Right ventricle myocardium superior (tissue), 1 donor: ENCODE measurements at places on chromosomes 4 and X. TPM values are rescaled to one million over a fixed set of nuclear protein-coding genes. Genes with fewer than 3 reads are reported as not detected.

PAK3 gene
- 0.35 TPM for total RNA-seq

GAGE12J gene
- not detected for total RNA-seq

- DNase-seq = no peak
Observed at GRCh38 chrX:129648514-129649267, 6.1 kb downstream of the APLN start.

DNA sequence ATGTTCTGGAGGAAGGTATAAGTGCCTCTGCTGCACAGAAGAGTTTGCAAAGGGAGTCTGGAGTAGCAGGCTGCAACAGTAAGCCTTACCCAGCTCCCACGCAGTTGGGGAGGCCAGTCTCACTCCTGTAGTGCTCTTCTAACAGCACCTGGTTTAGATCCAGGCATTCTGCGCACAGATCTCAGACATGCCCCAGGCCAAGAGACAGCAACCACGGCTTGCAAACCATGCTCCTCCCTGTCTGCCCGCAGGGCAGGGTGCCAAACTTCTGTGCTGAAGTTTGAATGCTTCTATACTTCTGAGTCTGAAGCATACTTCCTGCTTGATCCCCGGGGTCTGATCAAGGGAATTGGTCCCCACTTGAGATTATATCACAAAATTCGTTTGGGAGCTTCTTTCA is 106.3 kb downstream of the LINC00632 start:
- no peak for DNase-seq

- no peak for DNase-seq
Observed at GRCh38 chr4:48191758-48192157, 57.7 kb upstream of the TXK start.

- DNase-seq = no peak
Observed at GRCh38 chrX:129755779-129756650, 17.2 kb downstream of the XPNPEP2 start.

DNA sequence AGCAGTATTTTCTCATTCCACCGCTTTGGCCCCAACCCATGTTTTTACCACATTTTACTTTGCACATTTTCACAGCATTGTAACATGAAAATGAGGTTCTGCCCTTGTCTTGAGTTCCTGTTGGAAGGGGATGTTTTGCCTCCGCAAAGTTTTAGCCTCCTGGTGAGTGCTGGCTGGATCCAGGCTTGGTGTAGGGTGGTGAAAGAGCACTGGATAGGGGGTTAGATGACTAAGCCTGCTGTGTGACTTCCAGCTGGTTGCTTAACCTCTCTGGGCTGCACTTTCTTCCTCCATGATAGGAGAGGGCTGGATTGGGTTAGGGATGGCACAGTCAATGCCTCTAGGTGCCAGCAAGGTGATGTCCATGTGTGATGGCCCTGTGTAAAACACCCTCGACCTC is 28.9 kb downstream of the CYTL1 start:
- DNase-seq = peak; percentile 51

MAGEE2 gene
- not detected for total RNA-seq

DNA sequence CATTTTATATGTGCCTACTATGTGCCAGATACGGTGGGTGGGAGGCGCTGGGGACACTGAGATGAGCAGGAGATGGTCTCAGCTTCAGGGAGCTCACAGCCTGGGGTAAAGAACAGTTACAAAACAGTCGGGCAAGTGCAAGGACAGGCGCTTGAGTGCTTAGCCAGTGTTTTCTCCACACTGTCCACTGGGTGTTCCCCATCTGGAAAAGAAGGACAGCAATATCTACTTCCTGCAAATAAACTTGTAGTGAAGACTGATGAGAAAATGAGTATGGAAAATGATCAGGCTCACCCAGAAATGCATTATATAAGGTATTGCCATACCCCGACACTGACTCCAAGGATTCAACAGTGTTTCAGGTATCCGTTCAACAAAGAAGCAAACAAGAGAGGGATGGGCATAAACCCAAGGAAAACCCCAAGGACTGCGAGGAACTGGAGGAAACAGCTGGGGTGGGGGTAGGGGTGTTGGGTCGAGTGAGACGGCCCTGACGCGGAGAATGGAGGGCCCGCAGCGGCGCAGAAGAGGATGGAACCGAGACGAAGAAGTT is 835 bp downstream of the TMEM185A start:
- DNase-seq = no peak

DNA sequence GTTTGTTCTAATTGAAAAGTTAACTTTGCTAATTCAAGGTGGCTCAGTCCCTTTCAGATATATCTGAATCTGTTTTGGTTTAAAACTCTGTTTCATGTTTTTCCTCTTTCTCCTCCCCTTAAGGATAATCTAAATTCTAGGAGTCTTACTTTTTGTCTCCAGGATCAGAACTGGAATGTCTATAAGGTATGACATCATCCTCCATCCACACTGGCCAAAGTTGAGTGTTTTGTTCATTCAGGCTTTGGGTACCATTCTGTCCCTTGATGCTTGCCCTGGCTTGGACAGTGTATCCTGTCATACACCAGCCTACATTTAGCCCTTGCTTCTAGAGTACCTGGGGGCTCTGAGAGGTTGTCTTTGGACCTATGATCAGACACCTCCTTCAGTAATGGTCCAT is 56.8 kb upstream of the ANTXR2 start:
- DNase-seq = no peak

GABRE gene
- total RNA-seq = 28.0 TPM

DNA sequence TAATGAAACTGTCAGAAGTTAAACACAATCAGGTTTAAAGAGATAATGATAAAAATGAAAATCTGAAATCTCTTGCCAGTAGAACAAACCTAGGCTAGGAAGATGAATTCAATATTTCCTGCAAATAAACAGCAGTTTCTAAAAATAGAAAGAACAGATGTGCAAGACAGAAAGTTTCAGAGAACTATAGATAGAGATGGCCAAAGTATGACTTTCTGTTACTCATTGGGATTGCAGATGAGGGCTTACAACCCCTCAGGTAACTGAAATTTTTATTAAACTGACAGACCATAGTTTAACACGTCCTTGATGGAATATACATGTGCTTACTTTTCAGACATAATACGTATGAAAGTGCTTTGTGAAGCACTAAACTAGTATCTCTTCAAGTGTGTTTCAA is 82.3 kb upstream of the PPARGC1A start:
- DNase-seq = no peak

- peak; percentile 58 for DNase-seq
Observed at GRCh38 chr4:146245850-146246249, 31.5 kb downstream of the REELD1 start.

DNA sequence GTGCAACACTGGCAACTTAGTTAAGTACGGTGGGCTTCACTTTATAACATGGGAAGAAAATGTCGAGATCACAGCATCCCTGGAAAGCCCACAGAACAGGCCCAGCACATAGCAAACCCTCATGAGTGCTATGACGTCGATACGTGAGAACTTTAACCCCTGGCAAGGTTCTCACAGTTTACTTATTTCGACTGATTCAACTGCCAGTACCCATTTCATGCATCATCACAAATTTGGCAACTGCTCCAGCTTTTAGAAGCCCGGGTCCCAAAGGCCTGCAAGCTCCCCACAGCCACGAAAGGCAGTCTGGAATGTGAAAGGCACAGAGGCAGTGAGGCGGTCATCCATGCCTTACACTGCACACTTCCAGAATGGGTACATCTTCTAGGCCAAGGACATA is 41.2 kb downstream of the RELL1 start:
- no peak for DNase-seq

DNA sequence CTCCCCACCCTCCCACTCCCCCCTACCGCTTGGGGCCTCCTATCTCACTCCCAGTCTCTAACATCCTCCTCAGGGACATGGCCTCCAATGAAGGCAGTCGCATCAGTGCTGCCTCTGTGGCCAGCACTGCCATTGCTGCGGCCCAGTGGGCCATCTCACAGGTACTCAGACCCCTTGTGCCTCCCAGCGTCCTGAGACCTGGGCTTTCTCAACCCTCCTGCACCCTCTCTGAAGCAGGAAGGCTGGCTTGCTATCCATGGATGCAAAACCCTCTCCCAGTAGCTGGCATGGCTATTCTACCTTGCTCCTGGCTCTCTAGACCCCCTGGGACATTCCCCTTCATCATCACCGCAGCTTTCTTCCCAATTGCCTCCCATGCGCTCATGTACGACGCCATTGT is 13.3 kb upstream of the UBA1 start:
- no peak for DNase-seq

DNA sequence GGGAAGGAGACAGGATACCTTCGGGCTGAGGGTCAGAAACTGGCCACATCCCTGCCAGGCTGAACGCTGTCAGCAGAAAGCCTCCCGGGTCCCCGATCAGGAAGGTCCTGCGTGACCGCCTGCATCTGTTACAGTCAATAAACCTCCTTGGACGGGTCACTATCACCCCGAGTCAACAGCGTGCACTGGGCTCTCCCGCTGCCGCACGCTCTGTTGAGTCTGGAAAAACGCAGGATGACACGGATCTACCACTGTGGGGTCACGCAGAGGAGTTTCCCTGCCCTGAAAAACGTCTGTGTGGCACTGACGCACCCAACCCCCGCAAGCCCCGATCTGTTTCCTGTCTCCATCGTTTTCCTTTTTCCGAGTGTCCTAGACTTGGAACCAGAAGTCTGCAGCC is 12.1 kb downstream of the PPP2R3B start:
- peak; percentile 13 for DNase-seq

GAGE13 gene
- not detected for total RNA-seq

DNA sequence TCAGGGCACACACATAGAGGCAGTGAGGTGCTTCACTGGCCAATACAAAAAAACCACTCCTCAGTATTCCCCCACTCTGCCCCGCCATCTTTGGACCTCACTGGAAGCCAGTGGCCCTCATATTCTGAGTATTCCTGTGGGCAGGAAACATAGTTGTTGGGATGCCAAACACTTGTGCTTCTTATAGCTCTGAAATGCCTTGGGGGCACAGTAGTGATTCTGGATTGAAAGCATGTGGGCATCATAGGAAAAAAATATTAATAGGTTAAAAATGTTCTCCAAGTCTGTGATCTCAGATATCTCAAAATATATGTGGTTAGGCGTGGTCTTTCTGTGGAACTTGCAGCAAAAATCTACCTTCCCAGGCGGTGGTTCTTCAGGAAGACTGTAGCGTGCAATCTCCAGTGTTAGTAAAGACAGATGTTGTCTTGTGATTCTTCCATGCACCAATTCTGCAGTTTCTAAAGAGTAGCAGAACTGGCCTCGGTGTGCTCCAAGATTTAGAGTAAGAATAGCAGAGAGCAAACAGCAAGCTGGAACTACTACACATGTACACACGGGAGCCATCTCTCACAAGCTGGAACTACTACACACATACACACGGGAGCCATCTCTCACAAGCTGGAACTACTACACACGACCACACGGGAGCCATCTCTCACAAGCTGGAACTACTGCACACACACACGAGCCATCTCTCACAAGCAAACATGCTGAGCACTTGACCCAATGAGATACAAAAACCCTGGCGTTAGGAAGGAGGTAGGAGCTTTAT is 8.0 kb upstream of the TENM3 start:
- no peak for DNase-seq

GRCh38 chr4:141563723-141564122 is 72.7 kb upstream of the IL15 start:
- no peak for DNase-seq

- DNase-seq = no peak
Observed at GRCh38 chr4:88200186-88200585, 41.7 kb upstream of the ABCG2 start.

DNA sequence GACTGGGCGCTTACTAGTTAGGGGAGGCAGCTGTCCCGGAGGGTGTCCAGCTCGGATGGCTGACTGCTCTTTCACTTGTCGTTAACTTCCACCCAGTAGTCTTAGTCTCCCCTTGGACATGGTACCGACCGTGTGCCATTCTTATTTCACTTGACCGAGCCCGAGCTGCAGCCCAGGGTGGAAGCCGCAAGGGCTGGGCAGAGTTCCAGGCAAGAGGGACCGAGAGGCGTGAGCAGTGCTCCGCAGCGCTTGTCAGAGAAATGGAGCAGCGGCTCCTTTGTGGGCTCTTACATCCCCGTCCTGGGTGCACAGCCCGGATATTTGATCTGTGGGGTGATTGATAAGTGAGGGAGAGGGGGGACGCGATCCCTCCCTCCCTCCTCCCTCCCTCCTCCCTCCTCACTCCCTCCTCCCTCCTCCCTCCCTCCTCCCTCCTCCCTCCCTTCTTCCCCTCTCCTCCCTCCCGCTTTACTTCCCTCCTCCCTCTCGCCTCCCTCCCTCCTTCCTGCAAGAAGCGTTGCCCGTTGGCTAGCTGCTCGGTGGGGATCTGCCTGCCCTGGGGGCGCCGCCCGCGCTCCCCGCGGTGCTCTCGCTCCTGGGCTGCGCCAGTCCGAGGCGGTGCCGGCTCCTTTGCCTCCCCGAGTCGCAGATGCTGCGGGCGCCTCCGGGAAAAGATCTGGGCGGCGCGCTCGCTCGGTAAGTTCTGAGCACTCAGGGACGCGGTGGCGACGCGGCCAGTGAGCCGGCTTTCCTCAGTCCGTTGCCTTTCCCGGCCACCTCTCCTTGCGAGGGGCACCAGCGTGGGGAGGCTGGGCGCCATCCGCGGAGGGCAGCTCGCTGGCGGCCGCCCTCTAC is at the start of gene SLITRK2:
TSS of gene SLITRK2 (plus strand) at position 499 of the 855 bp plus-strand sequence. CDS start 4,597 bp downstream, outside the sequence.
- DNase-seq = peak; percentile 33

DUSP21 gene
- not detected for total RNA-seq

- DNase-seq = no peak
Observed at GRCh38 chrX:110194977-110195376, 122.9 kb downstream of the AMMECR1 start.

EDNRA gene
- 3.7 TPM for total RNA-seq

DNA sequence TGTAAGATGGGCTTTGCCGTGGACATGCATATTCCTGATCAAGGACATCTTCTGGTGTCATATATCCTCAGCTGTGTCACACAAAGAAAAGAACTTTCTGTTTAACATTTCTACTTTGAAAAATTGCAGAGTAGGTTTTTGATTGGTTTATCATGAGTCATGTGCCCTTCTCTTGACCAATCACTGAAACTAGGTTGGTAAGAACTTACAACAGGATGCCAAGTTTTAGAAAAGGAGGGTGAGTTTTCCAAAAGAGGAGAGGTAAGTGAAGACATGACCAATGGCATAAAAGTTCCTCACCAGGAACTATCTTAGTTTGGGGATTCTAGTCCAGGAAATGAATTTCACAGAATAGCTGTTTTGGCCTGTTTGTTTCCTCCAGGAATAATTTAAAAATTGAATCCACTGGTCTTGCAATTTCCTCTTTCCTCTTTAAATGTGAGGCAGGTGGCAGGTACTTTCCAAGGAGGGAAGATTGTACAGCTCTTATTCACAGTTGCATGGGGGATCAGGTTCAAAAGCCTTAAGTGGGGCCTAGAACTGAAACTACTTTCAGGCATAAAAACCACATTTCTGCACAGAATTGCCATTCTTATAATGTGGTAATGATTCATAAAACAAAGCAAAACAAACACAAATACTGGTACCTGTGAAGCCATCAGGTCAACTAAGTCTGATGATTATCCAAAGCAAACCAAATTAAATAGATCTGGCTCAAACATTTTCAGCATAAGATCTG is 1114.5 kb upstream of the LCORL start:
- no peak for DNase-seq

SHOX gene
- total RNA-seq = not detected

UVSSA gene
- 6.7 TPM for total RNA-seq

GRCh38 chr4:110621839-110622751 is 782 bp downstream of the PITX2 start:
- no peak for DNase-seq

- no peak for DNase-seq
Observed at GRCh38 chr4:137572647-137573046, 40.4 kb upstream of the PCDH18 start.

DRP2 gene
- 0.05 TPM for total RNA-seq

CYLC1 gene
- total RNA-seq = not detected

- DNase-seq = no peak
Observed at GRCh38 chrX:74160358-74160757, 143.6 kb upstream of the ZCCHC13 start.

GRCh38 chr4:95204873-95205272 is 343.9 kb downstream of the UNC5C start:
- no peak for DNase-seq
